ENCODE measurements at places on chromosomes 2 and 18.

- DNase-seq = peak; percentile 49
Observed at GRCh38 chr2:181814057-181814491, 77.5 kb upstream of the ITPRID2 start.

GRCh38 chr2:158103411-158104012, 1.8 kb downstream of the UPP2 start:
- no peak for DNase-seq

GRCh38 chr2:142130111-142131009, 456 bp downstream of the LRP1B start:
- DNase-seq = no peak

- DNase-seq = peak; percentile 18
Observed at GRCh38 chr2:158217593-158217992, 115.9 kb downstream of the UPP2 start.

- no peak for DNase-seq
Observed at GRCh38 chr18:52596748-52597435, 256.9 kb downstream of the DCC start.

- DNase-seq = no peak
Observed at GRCh38 chr18:8329186-8329771, 280.0 kb upstream of the RAB12 start.

- no peak for DNase-seq
Observed at GRCh38 chr2:204576362-204576979, 31.2 kb downstream of the PARD3B start.

GRCh38 chr18:40197711-40198110, 1757.3 kb upstream of the PIK3C3 start:
- DNase-seq = no peak

GRCh38 chr18:62569081-62569655, 46.3 kb downstream of the ZCCHC2 start:
- DNase-seq = no peak

DNA sequence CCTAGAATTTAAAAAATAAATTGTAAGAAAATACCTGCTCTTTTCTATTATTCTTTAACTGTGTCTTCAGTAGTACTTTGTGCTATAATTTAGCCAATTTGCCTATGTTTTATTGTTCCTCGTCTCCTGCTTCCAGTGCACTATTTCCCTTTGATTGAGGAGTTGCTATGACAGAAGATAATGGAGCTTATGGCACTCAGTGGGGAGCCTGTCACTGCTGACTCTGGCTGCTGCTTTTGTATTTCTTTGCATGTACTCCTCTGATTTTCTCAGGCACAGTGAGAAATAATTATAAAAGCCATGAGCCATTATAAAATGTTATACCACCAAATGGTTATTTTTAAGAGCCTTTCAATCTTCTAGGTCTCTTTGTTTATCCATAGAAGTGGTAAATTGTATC, 1310.8 kb upstream of the SLC39A10 start:
- DNase-seq = no peak

DNA sequence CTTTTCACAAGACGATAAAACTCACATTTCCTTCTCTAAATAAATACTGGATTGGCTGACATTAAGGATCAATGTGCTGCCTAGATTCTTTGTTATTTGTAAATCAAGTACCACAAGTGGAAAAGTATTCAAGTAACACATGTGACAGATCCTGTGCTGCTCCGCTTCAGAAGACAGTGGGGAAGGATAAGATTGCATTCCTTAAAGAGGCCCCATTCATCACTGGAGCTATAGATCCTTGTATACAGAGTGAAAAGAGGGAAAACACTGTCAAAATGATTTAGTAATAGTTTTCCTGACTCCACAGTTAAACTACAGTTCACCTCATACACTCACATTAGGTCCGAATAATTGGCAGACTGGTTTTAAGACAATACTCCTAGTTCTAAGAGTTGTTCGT, 108.0 kb upstream of the CSRNP3 start:
- no peak for DNase-seq

DNA sequence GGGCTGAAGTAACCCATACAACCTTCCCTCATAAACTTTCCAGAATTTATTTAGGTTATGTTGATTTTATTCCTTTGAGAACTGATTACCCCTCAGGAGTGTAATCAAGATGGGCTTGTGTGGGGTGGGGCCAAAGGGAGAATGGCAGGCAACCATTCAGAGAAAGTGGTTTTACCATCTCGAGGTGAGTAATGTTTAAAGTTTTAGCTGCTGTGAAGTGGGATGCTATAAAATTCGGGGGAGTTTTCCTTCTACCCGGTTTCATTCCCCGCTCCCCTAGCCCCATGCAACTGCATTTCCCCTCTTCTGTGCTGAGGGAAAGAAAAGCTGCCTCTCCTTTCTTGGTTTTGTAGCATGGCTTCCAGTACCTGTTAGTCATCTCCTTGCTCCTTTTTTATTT, 34.7 kb downstream of the MAP4K4 start:
- DNase-seq = no peak

DNA sequence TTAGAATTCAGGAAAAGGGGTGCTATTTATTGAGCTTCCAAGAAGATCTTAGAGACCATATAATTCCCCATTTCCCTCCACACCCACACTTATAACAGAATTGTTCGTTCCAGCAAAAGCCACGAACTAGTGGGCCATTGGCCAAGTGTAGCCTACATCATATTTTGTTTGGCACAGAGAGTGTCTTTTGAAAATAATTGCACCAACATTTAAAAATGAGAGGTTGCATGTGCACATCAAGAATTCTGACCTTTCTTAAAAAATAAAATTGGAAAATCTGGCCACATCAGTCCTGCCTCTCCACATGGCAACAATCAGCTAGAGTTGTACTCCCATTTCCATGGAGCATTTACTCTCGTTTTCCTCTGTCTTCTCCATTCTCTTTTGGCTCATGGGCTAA, 655.5 kb upstream of the FANCL start:
- DNase-seq = no peak

DNA sequence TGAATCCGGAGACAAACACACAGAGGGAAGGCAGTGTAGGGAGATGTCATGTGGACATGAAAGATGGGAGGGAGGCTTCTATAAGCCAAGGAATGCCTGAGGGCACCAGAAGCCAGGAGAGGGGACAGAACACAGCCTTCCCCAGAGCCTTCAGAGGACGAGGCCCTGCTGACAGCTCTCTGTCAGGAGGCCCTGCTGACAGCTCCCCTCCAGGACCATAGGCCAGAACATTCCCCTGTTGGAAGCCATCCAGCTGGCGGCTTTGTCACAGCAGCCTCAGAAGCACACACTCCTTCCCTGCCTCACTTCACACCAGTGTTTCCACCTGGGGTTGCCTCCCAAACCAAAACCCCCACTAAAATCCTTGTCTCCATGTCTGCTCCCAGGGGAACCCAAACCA, 171.3 kb upstream of the ID2 start:
- DNase-seq = no peak

DNA sequence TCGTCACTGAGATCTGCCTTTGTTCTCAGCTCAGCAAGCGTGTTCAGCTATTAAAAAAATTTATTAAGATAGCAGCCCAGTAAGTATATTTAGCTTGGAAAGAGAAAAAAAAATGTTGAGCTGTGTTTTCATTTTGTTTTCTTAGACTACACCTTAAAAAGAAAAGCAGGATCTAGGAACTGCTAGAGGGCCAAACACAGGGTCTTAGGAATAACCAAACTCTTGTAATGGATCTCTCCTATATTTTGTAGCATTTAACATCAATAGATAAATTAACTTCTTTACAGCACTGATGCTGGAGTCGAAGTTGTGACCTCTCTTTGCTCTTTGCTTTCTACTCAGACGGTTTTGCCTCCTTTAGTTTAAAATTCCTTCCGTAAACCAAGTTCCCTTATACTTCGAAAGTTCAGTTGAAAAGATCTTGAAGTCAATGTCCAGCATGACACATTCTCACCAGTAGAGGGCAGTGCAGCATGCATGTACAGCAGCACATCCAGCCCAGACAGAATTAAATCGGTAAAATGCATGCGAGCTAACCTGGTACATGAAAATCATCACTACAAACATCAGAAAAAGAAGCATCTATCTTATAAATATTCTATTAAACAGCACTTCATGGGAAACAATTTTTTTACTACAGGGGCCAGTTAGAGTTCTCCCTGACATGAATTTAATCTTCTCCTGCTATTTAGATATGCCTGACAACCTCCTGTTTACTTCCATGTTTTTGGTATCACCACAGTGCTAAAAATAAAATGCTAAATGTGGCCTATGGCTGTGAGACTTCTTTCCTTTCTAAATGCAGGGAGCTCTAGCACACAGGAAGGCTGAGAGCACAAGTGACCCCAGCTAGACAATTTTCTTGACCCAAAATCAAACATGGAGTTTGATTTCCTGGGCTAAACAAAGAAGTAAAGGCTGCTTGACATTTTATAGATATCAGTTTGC, 48.2 kb upstream of the MAP3K20 start:
- peak; percentile 69 for DNase-seq

DNA sequence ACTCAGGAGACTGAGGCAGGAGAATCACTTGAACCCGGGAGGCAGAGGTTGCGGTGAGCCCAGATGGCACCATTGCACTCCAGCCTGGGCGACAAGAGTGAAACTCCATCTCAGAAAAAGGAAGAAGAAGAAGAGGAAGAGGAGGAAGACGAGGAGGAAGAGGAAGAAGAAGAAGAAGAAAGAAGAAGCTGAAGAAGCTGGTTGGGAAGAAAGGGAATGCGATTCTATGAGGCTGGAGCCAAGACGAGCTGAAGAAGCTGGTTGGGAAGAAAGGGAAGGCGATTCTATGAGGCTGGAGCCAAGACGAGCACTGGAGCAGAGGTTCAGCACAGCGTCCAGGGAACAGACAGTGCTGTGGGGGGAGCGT, 30.3 kb upstream of the TAF1B start:
- DNase-seq = no peak

- no peak for DNase-seq
Observed at GRCh38 chr2:158134655-158135054, 33.0 kb downstream of the UPP2 start.

GRCh38 chr2:2021995-2022394, 277.7 kb upstream of the PXDN start:
- DNase-seq = no peak

DNA sequence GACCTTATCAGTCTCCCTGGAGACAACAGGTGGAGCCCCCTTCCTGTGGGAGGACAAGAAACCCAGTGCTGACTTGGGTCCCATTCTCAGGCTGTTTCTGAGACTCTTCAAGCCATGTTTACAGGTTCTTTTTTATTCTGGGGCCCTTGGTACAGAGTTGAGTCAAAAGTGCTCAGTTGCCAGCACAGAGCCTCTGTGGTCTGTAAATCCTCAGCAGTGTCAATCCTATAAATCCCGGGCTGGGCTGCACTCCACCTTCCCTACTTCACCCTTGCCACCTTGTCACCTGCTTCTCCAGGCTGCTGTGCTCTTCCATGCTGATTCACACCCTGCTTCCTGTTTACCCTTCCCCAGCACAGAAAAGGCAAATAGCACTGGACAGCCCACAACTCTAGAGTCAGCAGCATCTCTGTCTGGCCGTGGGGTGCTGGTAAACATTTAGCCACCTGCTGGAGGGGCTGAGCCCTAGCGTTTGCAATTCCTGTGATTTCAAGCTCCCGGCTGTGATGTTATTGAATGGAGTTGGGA, 74.7 kb downstream of the TNFRSF11A start:
- DNase-seq = no peak

GRCh38 chr2:44549856-44550255, 188.1 kb downstream of the CAMKMT start:
- no peak for DNase-seq

- DNase-seq = peak; percentile 8
Observed at GRCh38 chr18:63303547-63303946, 16.0 kb downstream of the BCL2 start.

Data from AML-193 (cell line).